ENCODE measurements at places on chromosomes 16 and 17.

GRCh38 chr16:3587547-3588110 is 10.4 kb upstream of the NLRC3 start:
- no peak for DNase-seq

GRCh38 chr17:7235693-7236665 is 1.7 kb upstream of the DVL2 start:
- DNase-seq: no peak

- DNase-seq: no peak
These were observed 709 bp downstream of the RAB34 start for GRCh38 chr17:28716740-28717577.

- DNase-seq: no peak
These were observed 5.4 kb upstream of the HAP1 start for GRCh38 chr17:41739661-41740352.

GRCh38 chr17:44062871-44063270 is 3.6 kb downstream of the LSM12 start:
- DNase-seq: no peak

DNA sequence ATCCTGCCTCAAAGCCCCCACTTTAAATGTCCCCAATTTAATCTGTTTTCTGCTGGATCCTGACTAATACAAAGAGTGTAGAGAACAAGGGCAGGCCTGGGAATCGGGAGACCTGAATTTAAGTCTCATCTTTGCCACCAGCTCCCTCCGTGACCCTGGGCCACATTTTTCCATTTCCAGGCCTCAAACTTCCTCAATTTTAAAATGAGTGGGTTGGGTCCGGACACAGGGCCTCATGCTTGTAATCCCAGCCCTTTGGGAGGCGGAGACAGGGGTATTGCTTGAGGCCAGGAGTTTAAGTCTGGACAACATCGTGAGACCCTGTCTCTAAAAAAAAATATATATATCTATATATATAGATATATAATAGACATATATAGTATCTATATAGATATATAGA is 61.4 kb downstream of the SRL start:
- no peak for DNase-seq

DNA sequence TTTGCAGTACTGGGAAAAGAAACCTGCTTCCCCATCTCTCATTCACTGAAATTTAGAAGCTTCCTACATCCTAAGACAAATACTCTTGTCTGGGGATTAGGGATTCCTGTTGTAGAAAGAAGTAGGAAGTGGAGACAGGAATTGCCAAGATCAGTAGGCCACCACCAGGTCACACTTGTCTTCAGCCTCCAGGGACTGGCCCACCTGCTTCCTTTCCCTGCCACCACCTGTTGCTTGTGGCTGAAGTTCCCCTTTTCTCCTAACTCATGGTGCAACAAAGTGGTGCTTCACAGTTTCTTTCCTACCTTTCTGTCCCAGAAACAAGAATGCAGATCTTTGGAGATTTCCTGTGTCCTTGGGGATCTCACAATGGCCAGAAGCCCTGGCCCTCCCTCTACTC is 82.4 kb downstream of the WNT3 start:
- no peak for DNase-seq

GRCh38 chr17:21283482-21284318 is 811 bp upstream of the MAP2K3 start:
- no peak for DNase-seq

- no peak for DNase-seq
These were observed 19.6 kb upstream of the EFCAB13 start for GRCh38 chr17:47304186-47304585.

GRCh38 chr16:72536723-72537435 is 364.9 kb upstream of the PMFBP1 start:
- DNase-seq: no peak

DNA sequence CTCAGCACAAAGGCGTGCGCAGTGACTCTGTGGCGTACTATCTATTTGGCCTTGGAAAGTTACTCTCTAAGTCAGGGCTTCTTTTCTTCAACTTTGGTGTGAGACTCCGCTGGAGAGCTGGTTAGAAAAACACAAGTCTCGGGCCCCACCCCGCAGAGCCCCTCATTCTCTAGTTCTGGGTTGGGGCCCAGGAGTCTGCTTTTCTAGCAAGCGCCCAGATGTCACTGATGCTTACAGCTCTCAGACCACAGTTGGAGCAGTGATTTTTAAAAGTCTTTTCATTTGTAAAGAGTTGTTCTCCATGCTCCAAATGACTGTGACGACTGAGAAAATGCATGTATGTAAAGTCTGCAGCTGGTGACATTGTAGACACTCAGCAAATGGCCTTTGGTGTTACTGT is 582.3 kb downstream of the WWOX start:
- DNase-seq: no peak

GRCh38 chr16:67429799-67430503 is 970 bp upstream of the HSD11B2 start:
- no peak for DNase-seq

Measured in CD4-positive, alpha-beta T cell treated with Interleukin-4 for 4 hours (primary cell).